ENCODE measurements at places on chromosomes 5 and 9.

DNA sequence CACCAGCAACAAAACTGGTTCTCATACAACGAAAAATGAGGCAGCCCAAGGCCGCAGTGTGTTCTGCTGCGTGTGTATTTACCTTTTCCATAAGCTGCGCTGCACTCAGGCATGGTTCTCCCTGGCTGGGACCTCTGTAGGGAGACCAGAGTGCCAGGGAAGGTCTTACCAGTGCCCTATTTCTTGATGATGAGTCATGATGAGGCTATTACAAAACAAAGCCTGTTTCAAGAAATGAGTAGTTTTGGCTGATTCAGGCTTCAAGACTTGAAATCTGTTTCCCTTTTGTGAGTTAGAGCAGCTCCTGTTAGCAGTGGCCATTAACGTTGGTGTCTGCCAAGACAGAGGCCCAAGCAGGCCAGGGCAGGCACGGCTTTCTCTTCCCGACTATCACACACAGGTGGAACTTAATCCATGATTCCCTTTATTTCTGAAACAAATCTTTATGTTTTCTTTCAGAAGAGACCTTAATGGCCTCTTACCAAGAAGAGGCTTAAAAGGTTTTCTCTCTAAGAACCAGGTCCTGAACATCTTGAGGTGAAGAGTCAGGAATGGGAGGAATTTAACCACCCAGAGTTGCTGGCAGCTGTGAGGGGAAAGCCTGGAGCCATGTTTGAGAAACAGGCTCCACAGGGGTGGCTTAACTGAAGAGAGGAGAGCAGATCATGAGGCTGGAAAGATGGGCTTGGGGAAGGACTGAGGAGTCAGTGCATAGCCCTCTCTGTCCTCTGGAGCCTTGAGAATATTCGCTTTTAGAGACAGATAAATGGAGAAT, 41.4 kb upstream of the TIFAB start:
- peak; percentile 90 for DNase-seq

DNA sequence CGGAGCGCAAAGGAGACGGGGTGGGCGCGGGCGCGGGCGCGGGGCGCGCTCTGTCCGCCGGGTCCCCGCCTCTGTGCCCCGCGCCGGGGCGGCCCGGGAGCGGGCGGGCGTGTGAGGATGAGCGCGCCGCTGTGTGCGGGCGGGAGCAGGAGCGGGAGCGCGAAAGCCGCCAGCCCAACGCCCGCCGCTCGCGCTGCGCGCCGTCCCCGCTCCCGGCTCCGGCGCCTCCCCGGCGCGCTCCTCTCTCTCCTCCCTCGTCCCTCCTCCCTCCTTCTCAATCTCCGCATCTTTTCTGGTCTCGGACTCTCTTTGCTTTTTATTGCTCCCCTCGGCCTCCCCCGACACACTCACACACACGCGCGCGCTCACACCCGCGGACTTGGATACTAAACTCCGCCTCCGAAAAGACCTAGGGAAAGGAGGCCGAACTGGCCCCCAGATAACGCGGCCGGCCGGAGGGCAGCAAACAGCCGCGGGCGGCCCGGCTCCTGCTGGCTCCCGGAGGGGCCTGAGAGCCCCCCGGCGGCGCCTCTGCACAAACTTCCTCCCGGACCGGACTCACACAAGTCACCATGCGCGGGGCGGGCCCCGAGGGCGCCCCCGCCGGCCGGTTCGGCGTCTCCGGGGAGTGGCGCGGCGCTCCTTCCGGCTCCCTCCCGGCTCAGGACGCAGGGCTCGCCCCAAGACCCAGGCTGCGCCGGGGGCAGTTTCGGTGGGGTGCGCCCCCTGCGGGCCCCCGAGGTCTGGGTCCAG, at the start of gene FIBCD1:
TSS of gene FIBCD1 (minus strand) at position 596 of the 753 bp plus-strand sequence. CDS start 640 bp downstream, outside the sequence.
- DNase-seq, result peak; percentile 40

DNA sequence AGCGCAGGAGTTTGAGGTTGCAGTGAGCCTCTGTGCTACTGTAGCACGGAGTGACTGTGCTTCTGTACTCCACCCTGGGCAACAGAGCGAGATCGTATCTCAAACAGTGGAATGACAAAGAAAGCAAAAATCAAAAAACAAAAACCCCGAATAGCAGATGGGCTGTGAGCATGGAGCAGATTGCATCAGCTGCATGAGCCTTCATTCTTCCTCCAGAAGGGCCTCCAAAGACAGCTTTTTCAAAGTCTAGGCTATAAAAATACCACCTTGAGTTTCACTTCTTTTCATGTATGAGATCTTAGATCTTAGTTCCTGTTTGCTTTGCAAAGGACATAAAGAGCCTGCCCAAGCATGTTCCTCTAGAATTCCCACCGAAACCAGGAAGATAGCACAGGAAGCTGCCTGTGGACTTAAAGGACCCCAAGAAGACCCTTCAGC, 15.0 kb upstream of the HSPB3 start:
- peak; percentile 3 for DNase-seq

DNA sequence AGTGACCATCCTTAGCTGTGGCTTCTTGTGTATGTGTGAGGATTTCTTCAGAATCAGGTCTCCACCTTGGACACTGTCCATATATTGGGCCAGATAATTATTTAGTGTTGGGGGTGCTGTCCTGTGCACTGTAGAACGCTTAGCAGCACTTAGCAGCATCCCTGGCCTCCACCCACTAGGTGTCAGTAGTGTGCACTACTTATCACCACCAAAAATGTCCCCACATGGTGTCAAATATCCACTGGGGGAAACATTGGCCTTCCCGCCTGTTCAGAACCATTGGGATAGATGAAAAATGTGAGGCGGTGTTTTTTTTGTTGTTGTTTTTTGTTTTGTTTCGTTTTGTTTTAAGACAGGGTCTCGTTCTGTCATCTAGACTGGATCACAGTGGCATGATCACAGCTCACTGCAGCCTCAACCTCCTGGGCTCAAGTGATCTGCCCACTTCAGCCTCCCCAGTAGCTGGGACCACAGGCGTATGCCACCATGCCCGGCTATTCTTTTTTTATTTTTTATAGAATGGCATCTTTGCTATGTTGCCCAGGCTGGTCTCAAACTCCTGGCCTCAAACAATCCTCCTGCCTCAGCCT, 67.7 kb downstream of the TENT4A start:
- DNase-seq, result peak; percentile 55

- no peak for DNase-seq
Observed at GRCh38 chr5:72692231-72692637, 124.2 kb upstream of the TNPO1 start.

GRCh38 chr9:33264003-33264472, 470 bp downstream of the BAG1 start:
- peak; percentile 27 for DNase-seq

- DNase-seq, result no peak
Observed at GRCh38 chr9:113645227-113645977, 181.9 kb downstream of the RGS3 start.

GRCh38 chr5:149940941-149941644, 3.5 kb downstream of the PDE6A start:
- no peak for DNase-seq

DNA sequence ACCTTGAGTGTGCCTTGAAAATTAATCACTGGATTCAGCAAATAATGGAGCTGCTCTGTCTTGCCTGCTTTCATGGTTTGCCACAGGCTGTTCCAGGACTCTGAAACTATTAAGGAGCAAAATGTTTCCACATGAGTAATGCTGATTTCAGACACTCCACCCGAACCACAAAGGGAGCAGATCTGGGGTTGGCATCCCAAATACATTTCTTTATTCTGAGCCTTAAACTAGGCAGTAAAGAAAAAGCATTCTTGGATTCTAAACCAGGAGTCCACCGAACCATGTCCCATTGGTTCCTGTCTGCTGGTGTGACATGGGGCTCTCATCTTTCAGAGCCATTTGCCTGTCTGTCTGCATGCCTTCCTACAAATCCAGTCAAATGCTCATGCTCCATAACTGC, 10.1 kb upstream of the C1QTNF3 start:
- DNase-seq, result no peak

DNA sequence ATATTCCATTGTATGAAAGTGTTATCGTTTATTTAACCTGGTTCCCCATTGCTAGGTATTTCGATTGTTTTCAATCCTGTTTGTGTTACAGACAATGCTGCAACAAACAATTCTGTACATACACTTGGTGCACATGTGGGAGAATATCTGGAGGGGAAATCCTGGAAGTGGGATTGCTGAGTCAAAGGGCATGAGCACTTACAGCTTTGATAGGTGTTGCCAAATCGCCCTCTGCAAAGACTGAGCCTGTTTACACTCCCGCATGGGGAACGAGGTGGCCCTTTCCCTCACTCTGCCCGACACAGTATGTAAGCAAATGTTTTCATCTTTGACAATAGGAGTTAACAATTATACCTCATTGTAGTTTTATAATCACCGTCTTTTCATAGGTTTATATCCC, 66.2 kb downstream of the PDE6A start:
- DNase-seq, result peak; percentile 22

- no peak for DNase-seq
Observed at GRCh38 chr5:75071100-75071499, 18.7 kb upstream of the GCNT4 start.

DNA sequence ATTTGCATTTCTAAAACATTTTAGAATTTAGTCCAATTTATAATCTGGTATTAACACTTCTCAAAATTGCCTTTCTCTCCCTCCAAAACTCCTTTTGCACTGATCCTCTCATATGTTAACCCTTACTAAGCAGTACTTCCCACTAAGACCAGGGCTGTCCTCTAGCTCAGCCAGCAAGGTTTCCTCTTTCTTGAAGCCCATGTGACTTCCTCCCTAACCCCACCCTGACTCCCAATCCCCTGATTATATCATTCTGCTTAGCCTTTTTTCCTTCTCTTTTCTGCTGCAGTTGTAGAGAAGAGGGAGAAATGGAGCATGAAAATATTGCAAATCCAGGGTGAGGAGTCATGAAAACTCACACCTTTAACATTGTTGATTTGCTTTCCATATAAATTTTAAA, 241.7 kb downstream of the MCTP1 start:
- peak; percentile 68 for DNase-seq

DNA sequence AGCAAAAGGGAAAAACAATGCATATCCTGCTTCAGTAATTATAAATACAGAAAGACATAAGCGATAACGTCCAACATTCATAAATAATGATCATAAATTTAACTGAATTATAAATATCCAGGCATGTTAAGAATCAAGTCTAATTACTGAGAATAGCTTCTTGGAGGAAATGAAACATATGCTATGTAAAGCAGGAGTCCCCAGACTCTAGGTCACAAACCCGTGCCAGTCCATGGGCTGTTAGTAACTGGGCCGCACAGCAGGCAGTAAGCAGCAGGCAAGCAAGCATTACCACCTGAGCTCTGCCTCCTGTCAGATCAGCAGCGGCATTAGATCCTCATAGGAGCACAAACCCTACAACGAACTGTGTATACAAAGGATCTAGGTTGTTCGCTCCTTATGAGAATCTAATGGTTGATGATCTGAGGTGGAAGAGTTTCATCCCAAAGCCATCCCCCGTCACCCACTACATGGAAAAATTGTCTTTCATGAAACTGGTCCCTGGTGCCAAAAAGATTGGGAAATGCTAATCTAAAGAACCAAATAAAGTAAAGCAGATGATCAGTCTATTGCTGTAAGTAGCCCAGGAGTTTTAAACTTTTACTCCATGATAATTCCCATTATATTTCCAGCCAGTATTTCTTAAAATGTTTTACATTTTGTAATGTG, 50.4 kb downstream of the CERT1 start:
- no peak for DNase-seq
